ENCODE measurements at places on chromosomes 2 and 18.

DNA sequence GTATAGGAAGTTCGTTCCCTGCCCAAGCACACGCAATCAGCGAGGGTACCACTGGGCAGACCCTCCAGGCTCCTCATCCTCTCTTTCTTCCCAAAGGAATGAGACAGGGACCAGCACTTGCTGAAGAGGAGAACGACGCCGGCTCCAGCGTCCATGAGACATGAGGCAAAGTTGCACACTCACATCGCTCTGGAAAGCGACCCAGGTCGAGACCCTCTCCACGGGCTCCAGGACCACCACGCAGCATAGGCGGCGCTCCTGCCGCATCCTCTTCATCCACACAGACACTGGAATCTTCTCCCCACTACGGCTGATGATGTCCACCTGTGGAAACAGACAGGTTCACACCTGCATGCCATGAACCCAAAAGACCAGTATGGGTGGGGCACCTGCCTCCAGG is 10.8 kb downstream of the PASK start:
- DNase-seq, result no peak

GRCh38 chr2:227407591-227408151 is 19.9 kb upstream of the SCYGR1 start:
- DNase-seq, result no peak

GRCh38 chr2:236617221-236617737 is 47.7 kb downstream of the ACKR3 start:
- DNase-seq, result no peak

GRCh38 chr2:214542866-214543265 is 132.0 kb downstream of the VWC2L start:
- no peak for DNase-seq

- no peak for DNase-seq
Observed at GRCh38 chr18:3720159-3720558, 270.2 kb downstream of the TGIF1 start.

GRCh38 chr2:237147317-237147716 is 61.6 kb downstream of the COPS8 start:
- DNase-seq, result no peak

GRCh38 chr2:101253013-101253702 is 472 bp downstream of the CNOT11 start:
- no peak for DNase-seq

- peak; percentile 6 for DNase-seq
Observed at GRCh38 chr18:63025251-63026090, 294.1 kb downstream of the BCL2 start.

- DNase-seq, result no peak
Observed at GRCh38 chr2:149070681-149071320, 32.3 kb downstream of the LYPD6B start.

- no peak for DNase-seq
Observed at GRCh38 chr2:235510318-235510717, 16.5 kb downstream of the AGAP1 start.

DNA sequence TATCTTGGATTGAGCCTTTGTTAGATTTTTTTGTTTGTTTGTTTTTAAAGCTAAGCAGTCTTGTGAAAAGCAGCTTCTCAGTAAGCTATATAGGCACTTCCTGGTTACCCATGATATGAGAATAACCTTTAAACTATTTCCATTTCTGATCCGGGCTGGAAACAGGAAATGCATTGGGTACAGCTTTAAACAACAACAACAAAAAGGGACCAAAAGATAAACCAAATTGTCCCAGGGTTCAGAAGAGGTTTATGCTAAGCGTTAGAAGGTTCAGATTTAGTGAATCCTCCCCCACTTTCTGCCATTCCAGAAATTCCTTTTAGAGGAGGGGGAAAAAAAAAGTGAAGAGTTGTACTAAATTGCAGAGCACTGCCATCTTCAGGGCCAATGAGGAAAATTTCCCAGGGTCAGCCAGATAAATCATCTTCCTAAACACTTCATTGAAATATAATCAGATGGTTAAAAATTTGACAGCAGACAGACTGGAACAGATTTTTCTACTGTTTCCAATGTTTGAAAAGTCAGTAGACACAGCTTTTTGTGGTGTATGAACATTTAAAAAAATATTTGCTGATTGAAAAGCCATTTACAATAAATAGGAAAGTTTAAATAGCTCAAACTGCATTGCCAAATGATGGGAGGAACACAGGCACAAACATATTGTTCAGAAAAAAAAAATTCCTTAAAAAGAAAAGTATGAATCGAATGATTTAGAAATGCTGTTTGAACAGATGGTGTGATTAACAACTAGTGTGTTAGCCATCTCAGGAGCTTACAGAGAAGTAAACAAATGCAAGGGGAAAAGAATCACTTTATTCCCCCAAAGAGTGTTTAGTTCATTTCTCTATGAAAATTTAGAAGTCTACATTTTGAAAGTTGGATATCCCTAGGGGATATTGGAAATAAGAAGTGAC is 189.9 kb upstream of the TANK start:
- DNase-seq, result no peak

- no peak for DNase-seq
Observed at GRCh38 chr2:126902152-126902835, 3.6 kb downstream of the TEX51 start.

DNA sequence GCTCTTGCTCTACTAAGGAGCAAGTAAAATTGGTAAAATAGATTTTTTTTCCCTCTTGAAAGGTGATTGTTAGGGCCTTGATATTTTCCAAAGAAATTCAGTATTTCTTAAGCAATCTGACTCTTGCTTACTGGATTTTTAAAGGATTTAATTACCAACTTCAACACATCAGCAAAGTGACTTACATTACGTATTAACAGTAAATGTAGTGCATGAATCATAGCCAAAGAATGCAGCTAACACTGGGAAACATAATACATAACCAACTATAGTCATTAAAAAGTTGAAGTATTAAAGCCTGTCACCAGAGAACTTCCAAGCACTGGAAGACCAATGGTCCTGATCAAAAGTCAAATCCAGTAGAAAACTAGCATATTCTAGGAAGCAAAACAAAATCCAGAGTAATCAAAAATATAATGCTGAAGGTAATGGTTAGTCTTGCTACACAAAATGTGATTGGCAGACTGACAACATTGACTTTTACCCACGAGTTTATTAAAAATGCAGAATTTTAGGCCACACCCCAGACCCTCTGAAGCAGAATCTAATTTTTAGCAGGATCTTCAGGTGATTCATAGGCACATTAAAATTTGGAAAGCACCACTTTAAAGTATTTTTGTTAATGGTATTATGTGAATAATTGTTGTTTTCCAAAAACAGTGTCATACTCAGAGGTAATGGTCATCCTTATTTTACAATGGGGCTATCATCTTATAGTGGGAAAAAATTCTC is 31.8 kb upstream of the CAVIN2 start:
- no peak for DNase-seq

DNA sequence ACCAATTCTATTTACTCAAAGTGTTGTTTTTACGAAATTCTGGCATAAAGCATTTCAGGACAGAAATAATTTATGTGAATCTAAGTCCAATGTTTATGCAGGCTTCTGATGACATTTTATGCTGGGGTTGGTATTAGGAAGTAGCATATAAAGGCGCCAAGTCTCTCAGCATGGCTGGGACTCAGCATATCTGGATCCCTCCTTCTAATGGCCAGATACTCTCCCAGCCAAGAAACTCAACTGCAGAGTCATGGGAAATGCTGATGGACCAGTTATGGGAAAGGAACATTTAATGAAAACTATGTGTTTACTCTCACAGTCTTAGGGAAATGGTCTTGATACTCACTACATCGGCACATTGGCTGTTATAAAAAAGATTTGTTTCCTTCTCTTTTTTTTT is 392.2 kb downstream of the ARHGAP15 start:
- DNase-seq, result no peak

DNA sequence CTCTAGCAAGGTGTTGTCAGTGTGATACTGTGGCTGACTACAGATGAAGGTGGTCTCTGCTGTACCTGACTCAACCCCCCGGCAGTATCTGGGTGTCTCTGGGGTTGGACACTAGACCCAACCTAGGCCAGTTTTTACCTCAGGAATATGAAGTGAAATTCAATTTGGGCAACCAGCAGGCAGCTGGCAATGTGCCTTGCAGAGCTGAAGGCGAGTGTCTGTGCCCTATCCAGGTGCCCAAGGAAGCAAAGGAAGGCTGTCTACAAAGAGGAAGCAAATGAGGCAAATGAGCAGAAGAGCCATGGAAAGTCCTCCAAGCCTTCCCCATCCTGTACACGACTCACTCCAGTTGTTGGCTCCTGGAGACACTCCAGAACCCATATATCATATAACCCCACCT is 264.6 kb upstream of the AGAP1 start:
- DNase-seq, result no peak

GRCh38 chr18:54247511-54248175 is 21.7 kb upstream of the POLI start:
- no peak for DNase-seq

- no peak for DNase-seq
Observed at GRCh38 chr2:72883356-72883962, 3.7 kb upstream of the SPR start.

DNA sequence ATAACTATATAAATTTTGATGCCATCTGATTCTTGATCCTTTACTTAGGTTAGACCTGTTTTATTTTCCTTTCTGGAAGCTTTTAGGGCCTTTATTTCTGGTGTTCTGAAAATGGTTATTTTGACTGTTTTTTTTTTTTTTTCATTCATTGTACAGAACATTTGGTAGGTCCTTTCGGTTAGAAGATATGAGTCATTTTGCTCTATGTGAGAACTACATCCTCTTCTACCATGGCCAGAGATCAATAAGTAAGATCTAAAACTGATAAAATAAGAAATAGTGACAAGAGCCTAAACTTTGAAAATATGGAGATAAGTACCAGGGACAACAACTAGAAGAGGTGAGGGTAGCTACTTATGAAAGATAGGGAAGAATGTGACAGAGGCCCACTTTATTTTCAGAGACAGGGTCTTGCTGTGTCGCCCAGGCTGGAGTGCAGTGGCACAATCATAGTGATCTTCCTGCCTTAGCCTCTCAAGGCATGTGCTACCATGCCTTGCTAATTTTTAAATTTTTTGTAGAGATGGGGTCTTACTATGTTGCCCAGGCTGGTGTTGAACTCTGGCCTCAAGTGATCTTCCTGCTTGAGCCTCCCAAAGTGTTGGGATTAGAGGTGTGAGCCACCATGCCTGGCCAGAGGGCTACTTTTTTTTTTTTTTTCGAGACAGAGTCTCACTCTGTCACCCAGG is 66.5 kb downstream of the EIF2AK3 start:
- DNase-seq, result no peak

- no peak for DNase-seq
Observed at GRCh38 chr18:11661430-11661829, 27.6 kb upstream of the GNAL start.

DNA sequence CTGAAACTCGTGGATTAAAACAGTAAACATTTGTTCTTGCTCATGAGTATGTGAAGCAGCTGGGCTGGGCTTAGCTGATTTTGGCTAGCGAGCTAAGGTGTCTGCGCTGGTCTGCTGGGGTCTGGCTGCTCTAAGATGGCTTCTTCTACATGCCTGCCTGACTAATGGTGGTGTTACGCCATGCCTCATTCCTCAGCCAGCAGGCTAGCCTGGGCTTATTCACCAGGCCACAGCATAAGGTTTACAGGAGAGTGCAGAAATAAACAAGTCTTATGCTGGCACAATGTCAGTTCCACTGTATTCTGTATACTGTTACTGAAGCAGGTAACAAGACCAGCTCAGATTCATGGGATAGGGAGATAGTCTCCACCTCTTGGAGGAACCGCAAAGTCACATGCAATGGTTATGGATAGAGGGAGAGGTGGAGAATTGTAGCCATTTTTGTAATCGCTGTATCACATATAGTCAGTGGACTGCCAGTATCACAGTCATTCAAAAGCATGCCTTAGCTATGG is 80.0 kb downstream of the RHBDD1 start:
- no peak for DNase-seq

DNA sequence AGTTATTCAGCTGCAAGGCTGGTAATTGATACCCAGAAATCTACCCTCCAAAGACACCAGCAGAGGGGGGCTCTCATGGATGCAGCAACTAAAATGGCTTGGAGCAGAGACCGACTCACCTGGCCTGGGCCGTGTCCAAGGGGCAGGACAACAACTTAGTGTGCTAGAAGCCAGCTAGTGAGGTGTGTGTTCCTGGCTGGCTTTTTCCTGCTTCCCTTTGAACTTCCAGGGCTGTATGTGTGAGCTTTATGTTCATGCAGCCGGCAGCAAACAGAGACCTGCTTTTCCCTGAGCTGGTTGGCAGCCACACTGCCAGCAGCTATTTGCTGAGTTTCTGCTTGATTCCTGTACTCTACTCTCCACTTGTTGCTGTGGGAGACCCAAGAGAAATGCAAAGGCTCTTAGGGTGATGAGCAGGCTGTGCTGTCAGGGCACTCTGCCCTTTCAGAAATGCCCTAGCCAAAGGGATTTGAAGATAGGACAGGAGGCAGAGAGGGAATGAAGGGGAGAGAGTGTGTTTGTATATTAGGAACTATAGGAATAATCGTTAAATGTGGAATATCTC is 23.7 kb upstream of the GRP start:
- DNase-seq, result no peak

DNA sequence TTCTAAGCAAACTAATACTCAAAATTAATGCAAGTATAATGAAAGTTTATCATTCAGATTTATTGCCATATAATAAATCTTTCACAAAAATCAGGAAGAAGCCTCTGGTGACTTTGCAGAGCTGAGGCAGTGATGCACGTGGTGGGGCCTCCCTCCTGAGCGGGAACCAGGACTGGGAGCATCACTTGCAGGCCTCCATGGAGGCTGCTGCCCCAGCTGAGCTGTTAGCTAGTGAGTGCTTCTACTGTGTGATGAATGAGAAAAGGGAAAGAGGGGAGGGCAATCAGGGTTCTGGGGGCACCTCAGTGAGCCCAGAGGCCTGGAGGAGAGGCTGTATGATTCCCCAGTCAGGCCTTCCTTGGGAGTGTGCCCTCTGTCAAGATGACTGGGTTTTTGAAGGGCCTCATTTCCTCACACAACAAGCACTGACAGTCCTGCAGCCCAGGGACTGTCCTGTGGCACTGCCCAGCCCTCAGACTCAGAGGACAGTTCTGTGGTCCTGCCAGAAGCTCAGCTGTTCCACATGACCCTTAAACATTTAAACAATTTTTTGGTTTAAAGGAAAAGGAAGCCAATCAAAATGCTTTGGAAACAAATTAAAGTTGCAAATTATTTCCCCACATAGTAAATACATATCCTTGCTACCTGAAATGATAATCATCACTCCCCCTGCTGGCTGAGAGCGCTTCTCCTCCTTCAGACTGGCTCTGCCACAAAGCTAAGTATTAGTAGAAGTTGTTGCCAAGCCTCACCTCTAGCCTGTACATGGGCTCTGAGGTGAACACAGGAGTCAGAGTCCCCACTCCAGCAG is 90.9 kb upstream of the SMAD7 start:
- DNase-seq, result no peak

GRCh38 chr2:165792104-165792454 is 2.0 kb downstream of the GALNT3 start:
- DNase-seq, result no peak

GRCh38 chr2:1676091-1676912 is 68.0 kb downstream of the PXDN start:
- DNase-seq, result no peak

Data from hippocampal formation (tissue), 2 donors.